ENCODE measurements at places on chromosomes 11 and 22. TPM values are rescaled to one million over a fixed set of nuclear protein-coding genes. Genes with fewer than 3 reads are reported as not detected.

RASL10A gene
- total RNA-seq: 0.32 TPM

TPBGL gene
- 0.35 TPM for total RNA-seq

LRRC4C gene
- not detected for total RNA-seq

RIMBP3B gene
- 0.71 TPM for total RNA-seq

OR51E2 gene
- 0.14 TPM for total RNA-seq

FXYD6 gene
- total RNA-seq: 0.16 TPM

PIWIL4 gene
- total RNA-seq: 0.19 TPM

PLA2G3 gene
- not detected for total RNA-seq

C11orf91 gene
- 0.50 TPM for total RNA-seq

TNNT3 gene
- total RNA-seq: not detected
